ENCODE measurements at places on chromosomes 1 and 21.

DNA sequence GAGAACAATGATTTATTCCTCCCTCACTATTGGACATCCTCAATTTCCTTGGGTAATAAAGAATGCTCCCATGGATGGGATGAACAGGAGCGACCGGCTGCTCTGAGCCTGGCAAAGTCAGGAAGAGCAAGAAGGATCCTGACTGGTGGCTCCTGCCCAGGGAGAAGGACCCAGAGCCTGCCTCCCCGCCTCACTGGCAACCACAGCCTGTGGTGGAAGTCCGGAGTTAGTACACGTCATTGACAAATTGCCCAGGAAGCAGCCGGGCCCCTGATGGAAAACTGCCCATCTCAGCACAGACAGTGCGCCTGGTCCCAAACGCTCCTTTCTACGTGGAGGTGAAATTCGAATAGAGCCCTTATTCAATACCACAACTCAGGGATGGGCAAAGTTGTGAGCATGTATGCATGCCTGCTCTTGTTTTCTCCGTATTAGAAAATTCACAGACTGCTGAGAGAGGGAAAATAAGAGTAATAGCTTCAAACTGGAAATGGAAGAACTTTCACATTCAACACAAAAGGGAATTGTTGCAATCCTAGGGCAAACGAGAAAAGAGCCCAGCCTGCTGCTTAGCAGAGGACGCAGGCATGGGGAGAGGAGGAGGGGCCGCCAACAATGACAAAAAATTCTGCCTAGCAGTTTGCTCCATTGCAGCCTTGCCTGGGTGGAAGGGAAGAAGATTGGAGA, 397.1 kb upstream of the VAMP3 start:
- no peak for DNase-seq

DNA sequence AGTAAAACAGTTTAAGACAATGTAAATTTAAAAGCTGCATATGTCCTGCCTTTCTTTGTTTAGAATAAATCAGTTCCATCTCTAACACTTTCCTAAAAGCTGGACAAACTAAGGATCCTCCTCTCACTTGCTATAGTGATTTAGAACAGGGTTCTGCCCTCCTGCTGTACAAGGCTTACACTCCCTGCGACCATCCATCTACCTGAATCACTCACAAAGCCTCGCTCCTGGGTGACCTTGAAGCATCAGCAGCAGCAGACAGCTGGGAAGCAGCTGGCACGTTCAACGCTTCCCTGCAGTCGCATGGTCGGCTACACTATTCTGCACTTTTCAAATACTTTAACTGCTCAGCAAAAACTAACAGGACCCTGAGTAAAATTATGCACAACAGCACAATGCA, 128.0 kb downstream of the NTPCR start:
- DNase-seq: no peak

DNA sequence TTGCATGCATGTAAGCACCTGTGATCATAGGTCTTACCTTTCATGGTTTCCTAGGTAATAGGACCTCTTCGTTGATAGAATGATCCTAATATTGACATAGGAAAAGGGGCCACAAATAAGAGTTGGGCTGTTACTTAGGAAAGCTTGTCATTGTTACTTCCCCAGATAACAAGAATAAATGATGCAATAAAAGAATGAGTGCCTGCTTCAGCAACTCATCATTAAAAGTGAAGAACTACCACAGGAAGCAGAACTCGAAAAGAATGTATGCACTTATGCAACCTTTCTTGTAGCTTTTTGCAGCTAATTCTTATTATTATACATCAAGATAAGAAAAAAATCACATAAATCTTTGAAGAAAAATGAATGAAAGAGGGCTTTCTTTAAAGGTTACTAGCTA, 548.6 kb downstream of the LTN1 start:
- DNase-seq: no peak

GRCh38 chr1:228016181-228016510, 9.3 kb downstream of the WNT3A start:
- no peak for DNase-seq

DNA sequence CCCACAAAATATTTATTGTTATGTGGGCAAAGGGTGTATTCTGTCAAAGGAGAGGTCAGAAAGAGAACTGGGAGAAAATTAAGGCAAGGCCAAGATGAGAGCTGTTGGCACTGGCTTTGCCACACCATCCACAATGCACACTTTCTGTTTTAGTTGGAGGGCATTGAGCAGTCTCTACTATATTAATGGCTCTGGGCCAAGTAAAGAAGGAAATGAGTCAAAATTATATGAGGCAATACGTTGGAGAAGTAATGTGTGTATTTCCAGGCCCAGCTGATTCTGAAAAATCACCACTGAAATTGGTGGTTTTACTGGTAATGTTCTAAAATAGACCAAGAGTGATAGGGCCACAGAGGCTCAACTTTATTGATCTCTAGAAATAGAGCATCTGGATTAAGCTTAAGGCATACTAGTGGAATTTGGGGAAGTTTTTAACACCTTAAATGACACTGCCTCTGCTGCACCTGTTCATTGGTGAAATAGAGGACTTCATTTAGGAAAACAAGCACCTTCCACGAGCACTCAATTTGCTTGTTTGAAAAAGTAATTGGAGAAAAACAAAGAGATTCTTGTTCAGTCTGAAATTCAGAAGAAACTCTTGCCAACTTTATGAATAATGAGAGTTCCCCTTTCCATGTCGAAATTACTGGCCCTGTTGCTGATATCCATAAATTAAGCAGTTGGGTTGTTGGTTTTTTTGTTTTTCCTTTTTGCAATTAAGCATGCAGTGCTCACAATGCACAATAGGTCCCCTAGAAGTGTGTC, 424.9 kb downstream of the ADGRL2 start:
- DNase-seq: no peak

- DNase-seq: no peak
Measured at GRCh38 chr1:219858980-219859379, 69.4 kb downstream of the SLC30A10 start.

- no peak for DNase-seq
Measured at GRCh38 chr1:61441723-61442262, 283.1 kb downstream of the TM2D1 start.

GRCh38 chr1:41762251-41762650, 156.5 kb downstream of the HIVEP3 start:
- DNase-seq: no peak

DNA sequence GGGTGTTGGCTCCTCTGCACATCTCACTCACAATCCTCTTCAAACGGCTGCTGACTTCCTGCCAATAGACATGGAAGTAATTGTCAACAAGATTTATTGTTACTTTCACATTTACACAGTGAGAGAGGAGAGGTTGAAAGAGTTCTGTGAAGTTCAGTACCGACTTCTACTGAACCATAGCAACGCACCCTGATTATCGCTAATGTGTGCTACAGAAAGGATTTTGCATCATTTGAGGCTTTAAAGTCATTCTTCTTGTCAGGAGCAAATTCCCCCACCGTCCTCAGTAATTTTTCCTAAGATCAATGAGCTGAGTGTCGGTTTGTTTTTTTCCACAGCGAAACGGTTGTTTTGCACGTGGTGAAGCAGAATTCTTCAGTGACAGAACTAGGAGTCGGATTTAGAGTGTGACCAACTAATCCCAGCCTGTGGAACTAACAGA, 361.0 kb downstream of the ADGRL2 start:
- no peak for DNase-seq

DNA sequence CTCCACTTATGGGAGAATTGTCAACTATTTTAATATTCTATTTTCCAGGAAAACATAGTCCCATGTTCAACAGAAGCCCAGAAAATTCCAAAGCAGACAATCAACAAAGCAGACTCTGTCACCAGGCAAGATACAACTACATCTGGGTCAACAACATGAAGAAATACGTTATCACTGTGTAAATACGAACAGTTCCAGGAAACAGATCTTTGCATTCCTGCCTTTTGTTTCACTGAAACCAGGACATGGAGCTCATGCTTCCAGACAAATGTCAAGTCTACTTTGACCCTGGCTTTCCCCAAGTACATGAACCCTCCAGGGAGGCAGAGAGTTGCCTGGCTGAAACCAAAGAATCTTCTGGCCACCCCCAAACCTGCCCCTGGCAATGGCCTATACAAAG, 106.7 kb downstream of the SETD4 start:
- DNase-seq: no peak

- DNase-seq: no peak
Measured at GRCh38 chr1:156801409-156802121, 15.1 kb downstream of the SH2D2A start.

DNA sequence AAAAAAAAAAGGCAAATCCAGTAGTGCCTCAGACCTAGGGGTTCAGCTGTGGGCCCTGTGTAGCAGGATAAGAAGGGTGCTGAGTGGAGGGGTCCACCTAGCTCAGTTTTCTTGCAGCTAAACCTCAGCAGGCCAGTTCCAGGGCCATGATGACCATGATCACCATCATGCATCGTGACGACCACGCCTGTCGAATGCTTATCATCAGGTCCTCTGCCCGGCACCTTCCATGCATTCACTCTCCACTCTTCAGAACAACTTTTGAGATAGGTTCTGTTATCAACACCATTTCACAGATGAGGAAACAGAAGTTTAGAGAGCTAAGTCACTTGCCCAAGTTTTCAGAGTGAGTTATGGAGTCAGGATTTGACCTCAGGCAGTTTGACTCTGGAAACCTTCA, 54.9 kb downstream of the ACBD3 start:
- DNase-seq: no peak

GRCh38 chr1:75373542-75374159, 237.3 kb downstream of the SLC44A5 start:
- DNase-seq: no peak

DNA sequence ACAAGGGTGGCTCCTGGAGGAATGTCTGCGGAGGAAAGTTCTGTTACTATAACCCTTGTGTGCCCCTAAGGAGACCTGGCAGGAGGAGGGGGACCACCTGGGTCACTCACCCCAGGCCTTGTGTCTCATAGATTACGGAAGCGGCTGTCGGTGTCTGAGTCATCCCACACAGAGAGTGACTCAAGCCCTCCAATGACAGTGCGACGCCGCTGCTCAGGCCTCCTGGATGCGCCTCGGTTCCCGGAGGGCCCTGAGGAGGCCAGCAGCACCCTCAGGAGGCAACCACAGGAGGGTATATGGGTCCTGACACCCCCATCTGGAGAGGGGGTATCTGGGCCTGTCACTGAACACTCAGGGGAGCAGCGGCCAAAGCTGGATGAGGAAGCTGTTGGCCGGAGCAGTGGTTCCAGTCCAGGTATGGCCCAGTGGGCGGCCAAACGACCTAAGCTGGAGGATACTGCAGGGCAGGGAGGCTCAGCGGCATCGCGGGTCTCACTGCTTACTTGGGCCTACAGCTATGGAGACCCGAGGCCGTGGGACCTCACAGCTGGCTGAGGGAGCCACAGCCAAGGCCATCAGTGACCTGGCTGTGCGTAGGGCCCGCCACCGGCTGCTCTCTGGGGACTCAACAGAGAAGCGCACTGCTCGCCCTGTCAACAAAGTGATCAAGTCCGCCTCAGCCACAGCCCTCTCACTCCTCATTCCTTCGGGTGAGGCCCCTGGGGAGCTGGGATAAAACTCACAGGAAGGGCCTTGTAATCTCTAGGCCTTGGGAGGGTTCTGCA, 101.4 kb downstream of the PIK3R3 start:
- DNase-seq: no peak

- DNase-seq: no peak
Measured at GRCh38 chr1:242120432-242120831, 121.5 kb upstream of the MAP1LC3C start.

DNA sequence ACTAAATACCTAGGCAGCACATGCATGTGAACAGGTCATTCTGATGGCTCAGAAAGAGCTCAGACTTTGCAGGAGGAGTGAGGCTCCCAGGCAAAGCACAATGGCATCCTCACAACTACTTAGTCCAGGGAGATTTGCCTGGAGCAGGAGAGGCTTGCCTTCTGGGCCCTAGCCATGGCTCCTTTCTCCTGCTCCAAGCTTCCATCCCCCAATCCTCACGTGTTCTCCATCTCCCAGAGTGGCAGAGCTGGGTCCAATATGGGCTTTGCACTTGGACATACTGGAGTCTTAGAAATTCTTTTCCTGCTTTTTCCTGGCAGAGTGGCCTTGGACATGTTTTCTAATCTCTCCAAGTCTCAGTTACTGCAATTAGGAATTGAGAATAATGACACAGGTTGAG, 15.8 kb downstream of the MYBPH start:
- no peak for DNase-seq

DNA sequence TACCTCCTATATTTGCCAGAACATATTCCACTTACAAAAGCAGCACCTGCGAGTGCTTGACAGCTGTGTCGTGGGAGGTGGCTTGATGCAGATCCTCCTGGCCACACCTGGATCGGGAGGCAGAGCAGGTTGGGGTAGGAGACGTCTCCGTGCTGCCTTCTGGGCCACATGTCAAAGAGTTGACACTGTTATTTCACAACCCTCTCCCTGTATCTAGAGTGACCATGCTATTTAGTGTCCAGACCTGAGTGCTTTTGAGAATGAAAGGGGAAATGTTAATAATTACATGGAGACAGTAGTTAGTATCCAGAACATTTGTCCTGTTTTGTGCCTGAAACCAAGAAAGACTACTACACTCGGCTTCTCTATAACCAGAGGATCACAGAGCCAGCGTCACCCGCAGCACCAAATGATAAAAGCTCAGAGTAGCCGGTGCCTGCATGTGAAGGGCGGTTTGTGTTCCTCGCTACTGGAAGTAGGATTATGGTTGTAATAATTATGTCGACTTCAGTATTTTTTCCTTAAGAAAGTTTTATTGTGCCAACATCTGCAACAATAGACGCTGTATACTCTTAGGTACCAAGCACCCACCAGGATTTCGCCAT, 77.1 kb downstream of the GALNT2 start:
- no peak for DNase-seq
